ENCODE measurements at places on chromosomes 7 and 10. TPM values are rescaled to one million over a fixed set of nuclear protein-coding genes. Genes with fewer than 3 reads are reported as not detected.

GRCh38 chr7:140304191-140304799, 94.0 kb downstream of the SLC37A3 start:
- no peak for DNase-seq

Gene STAG3
- total RNA-seq = 3.6 TPM

GRCh38 chr7:80807166-80807900, 111.5 kb downstream of the SEMA3C start:
- DNase-seq = no peak

Gene CCDC6
- 57.6 TPM for total RNA-seq

DNA sequence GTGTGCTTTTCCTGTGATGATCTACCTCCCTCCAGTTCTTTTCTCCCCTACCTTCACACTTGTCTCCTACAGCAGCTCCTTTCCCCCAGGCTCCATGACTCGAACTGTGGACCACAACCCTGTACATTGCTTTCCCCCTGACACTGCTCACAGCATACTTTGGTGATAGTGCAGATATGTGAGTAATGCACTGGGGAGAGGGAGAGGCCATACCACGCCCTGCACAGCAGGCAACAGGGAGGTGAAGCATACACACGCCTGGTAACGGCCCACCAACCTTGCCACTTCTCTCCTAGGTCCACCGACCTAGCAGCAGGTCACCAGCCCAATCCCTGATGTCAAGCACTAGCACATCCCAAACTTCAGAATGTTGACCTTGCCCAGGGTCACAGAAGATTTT, 238.2 kb downstream of the GRID1 start:
- no peak for DNase-seq

DNA sequence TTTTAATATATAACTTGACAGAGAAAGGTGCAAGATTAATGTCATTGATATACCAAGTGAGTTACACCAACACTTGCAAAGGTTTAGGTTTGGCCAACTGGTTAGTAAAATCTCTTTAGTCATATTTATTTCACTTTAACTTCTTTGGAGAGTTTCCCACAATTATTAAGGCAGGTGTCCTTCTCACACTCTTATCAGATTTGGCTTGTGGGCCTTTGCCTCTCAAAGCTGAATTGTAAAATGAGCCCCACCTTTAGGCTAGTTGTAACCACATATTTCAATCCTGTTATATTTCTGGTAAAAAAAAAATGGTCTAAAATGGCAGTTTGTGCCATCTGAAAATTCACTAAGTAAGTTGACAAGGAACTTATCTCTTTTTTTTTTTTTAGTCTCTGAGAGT, 26.6 kb upstream of the FOXP2 start:
- no peak for DNase-seq

DNA sequence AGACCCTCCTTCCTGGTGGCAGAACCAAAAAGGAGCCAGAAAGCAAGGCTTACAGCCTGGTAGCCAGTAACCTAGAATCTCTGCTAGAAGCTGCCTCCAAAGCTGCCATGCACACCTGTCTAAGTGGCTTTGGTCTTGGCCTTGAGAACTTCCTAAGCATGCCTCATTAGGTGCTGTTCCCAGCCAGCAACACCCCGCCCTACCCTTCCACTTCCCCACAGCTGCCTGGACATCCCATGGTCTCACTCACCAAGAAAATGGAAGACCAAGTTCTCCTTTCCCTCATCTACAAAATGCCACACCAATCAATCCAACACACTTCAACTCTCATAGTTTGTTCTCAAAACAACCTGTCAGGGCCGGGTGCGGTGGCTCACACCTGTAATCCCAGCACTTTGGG, 4.2 kb downstream of the PSAP start:
- no peak for DNase-seq

Gene MUC12
- total RNA-seq = 0.72 TPM

- DNase-seq = no peak
Measured at GRCh38 chr10:4086131-4086898, 301.3 kb upstream of the KLF6 start.

DNA sequence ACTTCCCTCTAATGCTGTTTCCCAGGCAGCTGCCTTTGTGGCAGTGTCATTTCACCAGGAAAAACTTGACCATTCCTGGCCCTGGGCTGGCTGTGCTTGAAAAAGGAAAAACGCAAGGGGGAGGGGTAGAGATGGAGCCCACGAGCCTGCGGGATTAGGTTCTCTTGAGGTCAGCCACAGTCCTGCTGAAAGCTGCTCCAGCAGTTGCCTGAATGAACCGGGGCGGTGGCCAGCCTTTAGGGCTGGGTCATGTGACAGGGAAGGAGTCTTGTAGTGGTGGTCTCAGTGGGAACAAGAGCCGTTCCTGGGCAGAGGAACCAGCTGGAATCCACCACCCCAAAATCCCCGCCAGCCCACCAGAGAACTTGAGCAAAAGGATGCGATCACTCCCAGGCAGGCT, 51.2 kb upstream of the LRRC4 start:
- DNase-seq = no peak

Measured in mucosa of gallbladder (tissue), 1 donor.